Activated naive CD4-positive, alpha-beta T cell treated with Interleukin-2 at 50 U/mL for 16 hours (primary cell): ENCODE measurements at places on chromosomes 5 and 9.

GRCh38 chr9:121192959-121193640 is 8.6 kb downstream of the RAB14 start:
- no peak for DNase-seq

DNA sequence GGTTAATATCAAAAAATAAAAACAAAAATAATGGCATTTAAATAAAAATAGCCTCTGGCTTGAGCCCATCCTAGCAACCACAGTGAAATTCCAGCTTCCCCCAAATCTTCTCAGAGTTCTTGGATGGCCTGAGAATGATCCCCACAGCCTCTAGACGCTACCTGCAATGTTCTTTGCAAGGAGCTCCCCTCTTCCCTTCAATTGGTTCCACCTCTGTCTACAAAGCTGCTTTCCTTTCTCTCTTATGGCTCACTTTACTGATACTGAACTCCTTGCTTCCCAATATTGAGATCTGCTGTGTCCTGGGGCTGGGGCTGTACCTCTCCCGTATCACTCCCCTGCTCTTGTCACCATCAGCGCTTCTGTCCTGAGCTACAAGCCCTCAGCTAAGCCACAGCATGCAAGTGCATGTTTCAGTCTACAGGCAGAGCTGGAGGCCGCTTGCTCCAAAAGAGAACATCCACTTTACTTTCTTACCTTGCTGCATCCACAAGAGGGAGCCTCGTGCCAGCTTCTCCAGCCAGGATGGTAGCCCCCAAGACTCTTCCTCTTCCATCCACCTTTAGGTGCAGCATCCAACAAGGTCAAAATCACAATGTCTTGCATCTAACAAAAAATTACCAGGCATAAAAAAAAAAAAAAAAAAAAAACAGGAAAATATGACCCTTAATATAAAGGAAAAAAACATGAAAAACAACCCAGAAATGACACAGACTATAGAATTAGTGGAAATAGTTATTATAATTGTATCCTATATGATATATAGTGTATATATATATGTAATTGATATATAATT is 57.4 kb upstream of the PRSS3 start:
- DNase-seq, result no peak

DNA sequence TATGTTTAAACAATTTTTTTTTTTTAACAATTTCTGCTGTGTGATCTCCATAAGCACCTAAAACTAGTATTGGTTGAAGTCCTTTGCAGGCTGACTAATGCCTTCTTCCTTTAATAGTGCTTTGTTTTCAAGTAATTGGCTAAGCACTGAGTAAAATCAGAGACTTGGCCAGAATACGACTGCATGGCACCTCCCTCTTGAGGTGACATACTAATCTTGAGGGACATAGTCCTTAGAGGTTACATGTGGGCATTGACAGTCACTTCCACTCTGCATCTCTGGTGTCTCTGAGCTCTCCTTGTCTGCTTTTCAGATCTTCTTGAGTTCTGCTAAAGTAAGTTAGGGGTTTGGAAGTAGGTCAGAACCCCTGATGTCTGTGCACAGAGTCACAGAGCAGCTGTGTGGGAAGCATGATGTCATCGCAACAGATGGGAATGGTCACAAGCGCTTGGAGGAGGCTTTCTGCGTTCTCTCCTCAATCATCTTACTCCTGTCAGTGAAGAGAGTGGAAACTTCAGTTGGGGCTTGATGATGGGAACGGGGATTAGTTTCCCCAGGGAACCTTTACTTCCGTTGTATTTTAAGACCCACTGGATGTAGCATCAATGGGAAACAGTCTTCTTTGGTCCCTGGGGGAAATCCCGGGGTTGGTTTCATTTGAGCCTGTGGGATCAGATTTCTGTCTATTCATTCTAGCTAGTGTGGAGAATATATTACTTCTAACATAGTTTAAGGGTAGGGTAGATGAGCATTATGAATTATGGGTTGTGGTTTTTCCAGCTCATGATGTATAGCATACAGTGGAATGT is 136.9 kb downstream of the ARHGAP26 start:
- no peak for DNase-seq

DNA sequence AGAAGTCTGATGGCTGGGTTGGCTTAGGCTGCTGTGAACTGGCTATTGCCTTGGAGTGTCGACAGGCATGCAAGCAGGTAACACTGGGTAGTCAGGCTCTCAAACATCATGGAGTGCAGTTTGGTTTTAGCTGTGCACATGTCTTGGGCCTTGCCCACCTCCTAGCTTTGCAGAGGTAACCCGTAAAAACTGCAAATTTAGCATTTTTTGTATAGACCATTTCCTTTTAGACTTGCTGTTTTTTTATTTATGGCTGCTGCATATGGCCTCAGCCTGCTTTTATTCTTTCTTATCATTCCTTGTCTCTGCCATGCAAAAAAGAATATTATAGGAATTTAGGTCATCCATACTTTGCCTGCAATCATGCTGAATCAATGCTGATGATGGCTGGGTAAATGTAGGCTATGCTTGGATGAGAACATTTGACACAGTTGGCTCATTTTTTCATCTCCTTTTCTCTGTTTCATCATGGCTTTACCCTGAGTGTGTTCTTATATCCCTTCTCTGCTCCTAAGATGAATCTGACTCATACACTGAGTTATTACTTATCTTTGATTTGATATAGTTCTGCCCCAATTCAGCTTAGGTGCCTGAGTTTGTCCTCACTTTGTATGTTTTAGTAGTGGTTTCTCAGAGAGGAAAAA is 27.2 kb downstream of the RECK start:
- no peak for DNase-seq

GRCh38 chr5:97568382-97568781 is 385.3 kb upstream of the RIOK2 start:
- no peak for DNase-seq

GRCh38 chr9:121889990-121890563 is 203.0 kb downstream of the TTLL11 start:
- no peak for DNase-seq

GRCh38 chr5:45800331-45800730 is 104.2 kb upstream of the HCN1 start:
- no peak for DNase-seq

DNA sequence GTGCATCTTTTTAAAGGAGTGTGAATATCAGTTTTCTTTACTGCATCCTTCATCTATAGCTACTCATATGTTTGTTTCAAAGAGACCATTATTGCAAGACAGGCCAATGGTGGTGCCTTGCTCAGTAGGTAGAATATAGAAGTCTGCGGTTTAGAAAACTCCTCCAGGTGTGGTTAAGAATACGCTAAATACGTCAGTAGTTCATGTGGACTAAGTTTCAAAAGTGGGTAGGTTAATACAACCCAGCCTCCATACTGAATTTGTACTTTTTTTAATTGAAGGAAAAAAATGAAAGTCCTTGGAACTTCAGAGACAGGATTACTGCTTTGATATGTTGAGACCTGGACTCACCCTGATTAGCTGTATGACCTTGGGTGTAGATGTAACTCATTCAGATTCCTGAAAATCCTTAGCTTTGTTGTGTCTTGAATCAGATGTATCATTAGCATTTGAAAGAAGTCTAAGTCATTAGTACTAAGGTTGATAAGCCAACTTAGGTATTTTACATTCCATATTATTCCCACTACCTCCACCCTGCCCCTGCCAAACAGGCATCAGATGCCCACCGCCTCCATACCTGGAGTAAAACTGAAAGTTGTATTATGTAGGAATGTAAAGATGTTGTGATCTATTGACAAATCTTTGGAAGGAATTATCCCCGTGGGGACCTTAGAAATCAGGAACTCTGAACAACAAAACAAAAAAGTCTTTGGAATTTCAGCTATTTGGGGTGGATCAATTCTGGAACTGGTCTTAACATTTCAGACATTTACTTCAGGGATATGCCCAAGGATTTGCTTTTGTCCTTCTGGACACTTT is 6.1 kb downstream of the BASP1 start:
- DNase-seq, result no peak

GRCh38 chr5:137070521-137070920 is 428.6 kb downstream of the SPOCK1 start:
- DNase-seq, result no peak

GRCh38 chr5:107538805-107539445 is 131.8 kb downstream of the EFNA5 start:
- DNase-seq, result no peak

DNA sequence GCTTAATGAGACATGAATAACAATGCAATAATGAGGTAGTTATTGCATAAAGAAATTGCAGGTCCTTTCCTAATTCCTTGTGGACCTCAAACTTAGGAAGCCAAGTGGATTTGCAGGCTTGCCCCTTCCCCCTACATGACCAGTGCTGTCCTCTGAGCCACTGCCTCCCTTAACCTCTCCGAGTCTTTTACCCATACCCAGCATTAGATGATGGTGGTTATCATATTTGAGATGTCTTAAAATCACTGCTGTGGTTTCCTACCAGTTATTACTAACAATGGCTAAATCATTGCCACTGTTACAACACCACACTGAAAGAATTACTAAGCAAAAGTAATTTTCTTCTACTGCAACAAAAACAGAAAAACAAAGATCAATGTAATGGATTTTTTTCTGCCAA is 170.8 kb downstream of the EDIL3 start:
- no peak for DNase-seq

DNA sequence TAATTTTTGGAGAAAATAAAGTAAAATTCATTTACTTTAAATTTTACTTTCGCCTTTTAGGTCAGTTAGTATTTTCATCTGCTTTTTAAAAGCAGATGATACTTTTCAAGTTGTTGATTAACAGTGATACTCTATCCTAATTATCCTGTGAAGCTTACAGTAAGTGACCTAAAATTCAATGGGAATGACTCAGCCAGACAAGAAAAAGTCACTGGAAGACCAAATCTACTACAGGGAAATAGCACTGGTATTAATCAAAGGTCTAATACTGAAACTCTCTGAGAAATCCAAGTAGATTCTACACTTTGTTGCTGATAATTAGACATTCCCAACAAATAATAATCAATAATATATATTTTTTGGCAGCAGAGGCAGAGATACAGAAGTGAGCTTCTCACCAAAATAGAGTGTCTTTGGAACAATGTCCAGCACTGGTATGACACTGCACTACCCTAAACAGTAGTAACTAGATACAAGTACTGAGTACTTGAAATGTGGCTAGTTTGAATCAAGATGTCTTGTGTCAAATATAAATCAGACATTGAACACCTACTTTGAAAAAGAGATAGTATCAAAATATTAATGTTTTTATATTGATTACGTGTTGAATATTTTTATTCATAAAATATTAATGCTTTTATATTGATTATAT is 22.8 kb upstream of the ELL2 start:
- DNase-seq, result no peak

GRCh38 chr9:114116126-114116747 is 17.1 kb upstream of the KIF12 start:
- DNase-seq, result no peak

DNA sequence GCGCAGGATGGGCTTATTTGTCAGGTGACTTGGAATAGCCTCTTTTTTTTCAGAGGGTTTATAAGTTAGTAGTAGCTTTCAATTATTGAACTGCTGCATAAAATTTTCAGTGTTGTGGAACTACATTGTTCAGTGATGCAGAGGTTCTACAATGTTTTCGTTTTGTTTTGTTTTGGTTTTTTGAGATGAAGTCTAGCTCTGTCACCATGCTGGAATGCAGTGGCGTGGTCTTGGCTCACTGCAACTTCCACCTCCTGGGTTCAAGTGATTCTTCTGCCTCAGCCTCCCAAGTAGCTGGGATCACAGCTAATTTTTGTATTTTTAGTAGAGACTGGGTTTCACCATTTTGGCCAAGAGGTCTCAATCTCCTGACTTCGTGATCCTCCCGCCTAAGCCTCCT is 22.0 kb downstream of the NUP188 start:
- no peak for DNase-seq

GRCh38 chr5:430214-430925 is 12.6 kb upstream of the EXOC3 start:
- DNase-seq, result no peak

DNA sequence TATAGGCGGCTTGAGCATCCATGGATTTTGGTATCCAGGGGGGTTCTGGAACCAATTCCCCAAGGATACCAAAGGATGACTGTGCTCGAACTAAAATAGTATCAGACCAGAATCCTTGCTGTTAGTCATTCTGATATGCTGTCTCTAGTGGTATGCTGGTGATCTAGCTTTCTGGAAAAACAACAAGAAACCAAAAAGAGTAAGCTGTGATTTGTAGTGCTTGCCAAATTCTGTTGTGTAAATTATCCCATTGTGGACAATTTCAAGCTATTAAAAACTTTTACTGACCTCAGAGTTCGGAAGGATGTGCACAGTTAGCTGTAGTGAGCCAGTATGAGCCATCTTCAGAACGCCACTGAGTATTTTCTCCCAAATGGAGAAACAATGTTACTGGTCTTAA is 99.0 kb upstream of the FBN2 start:
- no peak for DNase-seq

GRCh38 chr9:126611193-126611591 is 2.5 kb upstream of the LMX1B start:
- no peak for DNase-seq

- no peak for DNase-seq
These were observed 19.0 kb downstream of the HMGCS1 start for GRCh38 chr5:43294226-43294625.

DNA sequence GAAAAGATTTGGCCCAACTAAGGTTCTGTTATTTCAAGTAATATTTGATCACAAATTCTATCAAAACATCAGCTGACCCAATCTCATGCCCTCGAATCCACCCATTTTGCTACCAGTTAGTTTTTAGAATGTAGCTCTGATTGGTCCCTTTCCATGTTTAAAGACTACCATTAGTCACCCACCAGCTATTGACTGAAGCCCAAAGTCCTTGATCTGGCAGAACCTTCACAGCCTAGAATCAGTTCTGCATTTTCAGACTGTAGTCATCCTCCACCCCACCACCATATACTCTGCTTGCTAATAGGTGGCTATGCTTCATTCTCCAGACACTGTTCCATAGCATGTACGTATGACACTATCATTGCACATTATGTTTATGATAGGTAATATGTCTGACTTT is 182.2 kb upstream of the TARS1 start:
- no peak for DNase-seq

DNA sequence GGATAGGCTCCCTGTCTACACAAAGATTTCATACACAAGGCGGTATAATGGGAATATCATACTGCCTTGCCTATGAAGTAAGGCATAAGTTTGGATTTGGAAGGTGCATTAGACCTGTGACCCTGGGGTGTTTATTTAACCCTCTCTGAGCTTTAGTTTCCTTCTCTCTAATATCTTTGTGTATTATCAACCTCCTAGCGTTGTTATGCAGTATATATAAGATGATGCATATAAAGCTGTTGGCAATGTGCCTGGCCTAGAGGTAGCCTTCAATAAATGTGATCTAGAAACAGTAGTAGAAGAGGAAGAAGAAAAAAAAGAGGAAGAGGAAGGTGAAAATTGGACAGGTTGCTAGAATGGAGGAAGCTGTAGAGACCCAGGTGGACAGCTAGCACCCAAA is 311.6 kb upstream of the CLINT1 start:
- DNase-seq, result no peak

- DNase-seq, result no peak
These were observed 4.1 kb downstream of the SUSD1 start for GRCh38 chr9:112170968-112171367.

DNA sequence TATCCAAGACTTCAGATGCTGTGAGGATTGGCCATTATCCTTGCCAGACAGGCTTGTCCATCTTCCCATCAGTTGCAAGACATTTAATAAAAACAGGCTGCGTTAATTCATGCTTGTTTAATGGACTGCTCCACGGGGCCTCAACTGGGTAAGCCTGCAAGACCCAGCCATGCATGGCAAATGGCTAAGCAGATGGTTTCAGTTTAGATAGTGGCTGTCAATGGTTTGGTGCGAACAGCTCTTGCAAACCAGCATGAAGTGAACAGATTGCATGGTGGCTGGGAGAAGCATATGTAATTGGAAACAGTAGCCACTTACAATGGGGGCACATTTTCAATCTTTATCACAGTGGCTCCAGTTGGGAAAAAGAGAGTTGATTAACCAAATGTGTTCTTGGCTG is 628.2 kb upstream of the KLF4 start:
- no peak for DNase-seq
